ENCODE measurements at places on chromosomes 12 and 14.
A peak's percentile ranks its signal among the peaks of the same experiment; 100 is the strongest.

- DNase-seq, result no peak
These were observed 9.9 kb downstream of the LRRC10 start for GRCh38 chr12:69600804-69601203.

GRCh38 chr14:56895154-56895553, 84.9 kb upstream of the OTX2 start:
- DNase-seq, result no peak

DNA sequence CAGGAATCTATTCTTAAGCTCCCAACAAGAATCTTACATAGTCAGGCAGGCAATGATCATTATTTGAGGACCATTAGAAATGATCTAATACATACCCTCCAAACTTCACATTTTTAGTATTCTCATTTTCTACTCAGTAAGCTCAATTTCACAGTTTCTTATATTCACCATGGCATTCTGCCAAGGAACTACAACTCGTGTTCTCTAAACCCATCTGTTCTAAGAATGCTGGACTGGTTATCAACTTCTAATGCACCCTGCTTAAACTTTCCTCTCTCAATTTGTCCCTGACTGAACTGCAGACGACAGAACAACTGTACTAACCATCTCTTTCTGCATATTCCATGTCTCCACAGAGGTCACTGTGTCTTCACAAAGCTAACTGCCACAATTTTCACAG, 58.6 kb downstream of the GXYLT1 start:
- no peak for DNase-seq

DNA sequence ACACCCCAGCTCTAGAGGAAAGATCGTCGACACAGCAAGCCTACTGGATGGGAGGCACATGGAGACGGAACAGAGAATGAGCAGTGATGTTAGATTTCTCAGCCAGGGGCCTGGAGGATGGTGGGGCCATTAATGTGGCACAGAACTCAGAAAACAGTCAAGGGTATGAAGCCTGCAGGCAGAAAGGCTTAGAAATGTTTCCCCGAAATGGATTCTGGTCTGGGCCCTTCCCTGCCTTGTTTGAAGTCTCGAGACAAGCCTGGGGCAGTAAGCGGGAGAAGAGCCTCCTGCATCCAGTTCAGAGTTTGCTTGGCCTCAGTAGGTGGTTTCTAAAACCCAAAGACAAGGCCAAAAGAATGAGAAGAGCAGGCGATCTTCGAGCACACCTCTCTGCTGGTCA, 158.4 kb downstream of the NTF3 start:
- no peak for DNase-seq

- no peak for DNase-seq
These were observed 34.0 kb upstream of the JDP2 start for GRCh38 chr14:75393794-75394193.

DNA sequence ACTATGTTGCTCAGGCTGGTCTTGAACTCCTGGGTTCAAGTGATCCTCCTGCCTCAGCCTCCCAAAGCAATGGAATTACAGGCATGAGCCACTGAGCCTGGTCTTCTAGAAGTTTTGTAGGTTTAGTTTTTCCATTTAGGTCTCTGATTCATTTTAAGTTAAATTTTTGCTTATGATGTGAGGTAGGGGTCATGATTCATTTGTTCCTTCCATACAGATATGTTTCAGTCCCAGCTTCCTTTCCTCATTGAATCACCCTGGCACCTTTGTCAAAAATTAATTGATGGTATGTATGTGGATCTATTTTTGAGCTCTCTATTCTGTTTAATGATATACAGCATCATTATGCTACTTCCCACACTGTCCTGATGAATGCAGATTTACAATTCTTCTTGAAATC, 25.6 kb upstream of the CABP1 start:
- DNase-seq, result no peak

DNA sequence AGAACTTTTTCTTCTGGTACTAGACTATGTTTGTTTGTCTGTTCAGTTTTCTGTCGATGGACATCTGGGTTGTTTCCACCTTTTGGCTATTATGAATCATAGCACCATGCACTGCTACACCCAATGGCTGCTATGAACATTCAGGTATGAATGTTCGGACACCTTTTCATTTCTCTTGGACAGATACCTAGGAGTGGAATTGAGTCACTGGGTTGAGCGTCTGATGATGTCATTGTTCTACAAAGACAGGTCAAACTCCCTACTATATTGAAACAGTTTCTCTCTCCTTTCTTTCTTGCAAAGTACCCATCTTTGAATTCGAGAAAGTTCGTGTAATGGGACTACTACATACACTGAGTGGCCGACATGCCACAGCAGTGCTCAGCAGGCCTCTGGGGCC, 44.7 kb downstream of the KCTD10 start:
- no peak for DNase-seq

- no peak for DNase-seq
These were observed 116.5 kb downstream of the GPHN start for GRCh38 chr14:66624336-66624937.

- DNase-seq, result no peak
These were observed 20.5 kb downstream of the SOAT2 start for GRCh38 chr12:53123578-53124351.

DNA sequence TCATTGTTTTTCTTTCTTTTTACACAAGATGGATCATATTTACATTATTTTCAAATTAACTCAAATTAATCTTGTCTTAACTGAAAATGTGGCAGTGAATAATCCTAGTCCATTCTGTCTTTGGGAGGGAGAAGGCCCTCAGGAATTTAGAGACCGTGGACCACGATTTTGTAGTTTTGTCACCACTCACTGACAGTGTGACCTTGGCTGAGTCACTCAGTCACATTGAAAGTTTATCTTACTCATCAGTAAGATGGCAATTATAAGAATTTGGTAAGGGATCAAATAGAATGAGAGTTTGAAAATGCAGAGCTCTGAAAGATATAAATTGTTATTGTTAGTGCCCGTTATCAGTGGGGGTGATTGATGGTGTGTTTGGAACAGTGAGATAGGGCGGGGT, 16.4 kb downstream of the FOXJ2 start:
- DNase-seq, result no peak

GRCh38 chr14:52609445-52610044, 56.9 kb downstream of the GPR137C start:
- no peak for DNase-seq

- no peak for DNase-seq
These were observed 27.1 kb upstream of the TMTC2 start for GRCh38 chr12:82659343-82660207.

DNA sequence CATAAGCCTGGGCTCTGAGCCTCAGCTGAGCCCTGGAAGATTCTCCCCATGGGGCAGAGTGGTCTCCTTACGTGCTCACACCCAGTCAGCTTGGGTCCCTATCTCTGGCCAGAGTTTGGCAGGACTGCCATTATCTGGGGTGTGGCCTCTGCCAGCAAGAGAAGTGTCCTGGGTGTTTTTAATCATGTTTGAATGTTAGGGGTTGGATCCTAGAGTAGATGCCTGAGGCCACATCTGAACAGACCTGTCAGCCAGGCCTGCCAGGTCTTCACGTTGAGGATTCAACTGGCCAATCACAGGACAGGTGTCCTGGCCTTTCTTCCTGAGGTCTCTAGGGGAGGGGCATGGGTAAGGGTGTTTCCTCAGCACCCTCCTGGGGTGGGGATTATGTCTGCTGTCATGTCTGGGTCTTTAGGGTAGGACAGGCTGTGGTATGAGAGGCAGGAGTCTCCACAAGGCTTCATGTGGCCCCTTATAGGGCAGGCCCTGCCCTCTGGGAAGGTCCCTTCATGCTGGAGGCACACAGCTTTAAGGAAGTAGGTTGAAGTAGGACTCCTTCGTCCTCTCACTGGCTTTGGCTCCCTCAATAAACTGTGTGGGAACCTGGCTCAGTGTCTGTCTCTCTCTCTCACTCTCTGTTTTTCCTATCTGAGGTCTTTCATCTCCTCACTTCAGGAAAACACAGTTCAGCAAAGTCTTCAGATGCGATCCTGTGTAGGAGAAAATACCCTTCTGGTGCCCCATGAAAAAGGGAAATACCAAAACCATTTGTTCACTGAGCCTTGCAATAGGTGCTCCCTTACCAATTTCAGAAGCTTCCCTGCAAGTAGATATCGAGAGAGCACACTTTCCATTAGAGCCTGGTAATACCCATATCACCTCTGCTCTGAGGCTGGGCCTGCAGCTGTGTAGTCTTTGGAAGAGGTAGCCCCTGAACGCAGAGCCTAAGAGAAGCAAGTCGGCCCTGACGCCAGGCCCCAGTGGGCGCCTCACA, 6.7 kb upstream of the FITM1 start:
- DNase-seq, result no peak

GRCh38 chr14:37063467-37064240, 108.8 kb downstream of the SLC25A21 start:
- no peak for DNase-seq

- DNase-seq, result no peak
These were observed 569.9 kb upstream of the MGAT4C start for GRCh38 chr12:86826051-86826450.

DNA sequence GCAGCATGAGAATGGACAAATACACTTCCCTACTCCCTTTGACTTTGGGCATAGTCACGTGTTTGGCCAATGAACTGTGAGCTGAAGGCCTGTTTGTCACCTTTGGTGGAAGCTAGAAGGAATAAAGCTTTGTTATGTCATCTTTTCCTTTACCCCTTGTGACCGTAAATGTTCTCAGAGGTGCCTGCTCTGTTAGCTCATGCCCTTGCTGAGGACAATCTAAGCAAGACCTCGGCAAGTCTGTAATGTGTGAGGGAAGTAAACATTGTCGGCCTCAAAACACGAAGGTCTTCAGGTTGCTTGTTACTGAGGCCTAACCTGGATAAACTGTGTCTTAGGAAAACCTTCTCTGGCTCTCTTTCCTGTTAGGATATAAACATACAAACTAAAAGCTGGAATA, 354.2 kb downstream of the TMEM132D start:
- no peak for DNase-seq

GRCh38 chr12:84910549-84911241, 1.9 kb downstream of the SLC6A15 start:
- no peak for DNase-seq

DNA sequence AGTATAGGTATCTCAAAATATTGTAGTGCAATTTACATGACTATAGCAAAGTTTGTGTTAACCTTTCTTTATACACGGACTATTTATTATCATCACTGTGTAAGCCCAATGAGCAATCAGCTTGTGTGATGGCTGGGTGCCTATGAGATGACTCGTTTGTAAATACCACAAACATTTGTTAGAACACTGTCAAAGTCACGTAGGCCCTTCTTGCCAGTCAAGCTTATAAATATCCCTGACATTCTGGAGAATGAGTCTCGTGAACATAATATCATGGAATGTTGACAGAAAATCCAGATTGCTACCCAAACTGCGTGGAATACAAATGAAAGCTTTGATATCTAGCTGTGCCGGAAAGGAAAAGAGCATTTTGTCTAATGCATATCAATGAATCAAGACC, 648.3 kb upstream of the MDGA2 start:
- no peak for DNase-seq

DNA sequence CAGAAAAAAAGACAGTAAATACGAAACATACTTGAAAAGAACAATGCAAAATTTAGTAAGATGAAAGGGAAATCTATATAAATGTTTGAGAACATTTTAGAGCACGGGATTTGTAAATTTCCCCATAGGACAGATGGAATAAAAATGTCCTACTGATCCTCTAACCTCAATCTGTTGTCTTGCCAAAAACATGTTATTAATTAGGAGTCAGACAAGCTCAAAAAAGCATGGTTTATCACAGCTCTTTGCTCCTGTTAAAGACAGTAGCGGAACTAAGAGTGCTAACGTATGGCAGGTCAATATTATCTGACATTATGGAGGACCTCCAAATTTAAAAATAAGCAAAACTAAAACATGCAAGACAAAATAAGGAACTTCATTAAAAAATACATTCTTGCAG, 12.9 kb downstream of the GMFB start:
- no peak for DNase-seq

DNA sequence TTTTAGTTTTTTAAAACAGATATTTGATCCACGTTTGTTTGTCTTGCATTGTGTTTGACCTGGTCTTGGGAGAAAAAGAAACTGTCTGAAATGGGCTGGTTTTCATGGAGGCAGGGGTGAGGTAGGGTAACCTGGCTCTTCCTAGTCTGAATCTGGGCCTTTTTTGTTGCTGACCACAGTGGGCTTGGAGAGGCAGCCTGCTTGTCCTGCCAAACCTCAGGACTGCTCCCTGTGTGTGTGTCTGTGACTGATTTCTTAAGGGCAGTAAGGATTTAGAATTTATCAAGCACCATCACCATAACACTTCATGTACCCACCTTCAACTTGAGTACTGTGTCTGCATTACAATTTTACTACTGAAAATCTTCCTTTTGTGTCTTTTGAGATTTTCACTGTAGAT, 28.5 kb downstream of the DAAM1 start:
- DNase-seq, result no peak

- DNase-seq, result no peak
These were observed 171.0 kb downstream of the PAH start for GRCh38 chr12:102745971-102746600.

GRCh38 chr12:22046968-22047390, 961 bp downstream of the CMAS start:
- DNase-seq, result no peak

DNA sequence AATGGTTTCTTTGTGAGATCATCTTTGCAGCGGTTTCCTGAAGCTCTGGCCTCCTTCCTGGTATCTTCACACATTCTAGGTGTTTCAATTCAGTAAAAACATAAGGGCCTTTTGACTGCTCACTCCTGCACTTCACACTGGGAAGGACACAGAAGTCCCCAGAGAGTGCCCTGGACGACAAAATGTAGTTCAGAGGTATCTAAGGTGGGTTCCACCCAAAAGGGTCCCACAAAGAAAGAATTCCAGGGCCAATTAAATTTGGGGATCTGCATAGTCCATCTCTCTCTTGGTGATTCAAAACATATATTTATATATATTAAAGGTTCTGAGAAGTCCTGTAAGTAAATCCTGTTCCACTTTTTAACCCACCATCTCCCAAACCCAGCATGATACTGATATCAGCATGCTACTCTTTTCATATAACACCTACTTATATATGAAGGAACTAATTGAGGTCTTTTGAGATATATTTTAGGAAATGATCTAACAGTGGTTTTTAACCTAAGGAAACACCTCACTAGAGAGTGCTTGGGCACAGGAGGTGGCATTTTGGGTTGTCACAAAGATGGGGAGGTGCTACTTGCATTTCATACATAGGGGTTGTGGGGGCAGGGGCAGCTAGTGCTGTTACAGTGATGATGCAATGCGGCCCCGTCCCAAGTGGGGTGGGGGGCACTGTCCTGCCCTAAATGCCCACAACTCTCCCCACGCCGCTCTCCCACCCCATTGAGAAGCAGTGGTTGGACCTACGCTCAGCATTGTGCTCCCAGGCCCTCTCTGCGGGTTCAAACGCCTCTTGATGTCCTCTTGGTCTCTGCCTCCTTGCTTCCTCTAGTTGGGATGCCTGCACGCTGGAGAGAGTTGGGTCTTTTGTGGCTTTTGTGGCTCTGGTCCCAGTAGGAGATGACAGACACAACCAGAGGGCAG, 109.4 kb downstream of the ARF6 start:
- DNase-seq, result peak; percentile 59
